CD4-positive, alpha-beta T cell treated with Interleukin-15 for 4 hours (primary cell): ENCODE measurements at places on chromosomes 5 and 9.

GRCh38 chr9:4298255-4299004, 1.4 kb downstream of the GLIS3 start:
- DNase-seq: no peak

DNA sequence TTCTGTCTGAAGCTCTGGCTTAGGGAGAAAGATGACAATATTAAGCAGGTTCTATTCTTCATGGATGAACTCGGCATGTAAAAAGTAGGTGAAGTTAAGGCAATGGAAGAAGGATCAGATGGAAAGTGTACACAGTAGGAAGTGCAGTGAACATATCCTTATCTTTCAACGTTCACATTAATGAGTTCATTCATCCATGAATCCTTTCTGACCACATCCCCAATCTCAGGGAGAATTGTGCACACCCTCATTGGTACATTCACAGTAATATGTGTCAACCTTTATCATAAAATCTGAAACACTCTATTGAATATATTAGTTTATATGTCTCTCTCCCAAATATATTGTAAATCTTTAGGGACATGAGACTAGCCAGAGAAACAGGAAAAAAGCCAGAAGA, 5.5 kb downstream of the GIN1 start:
- DNase-seq: no peak

DNA sequence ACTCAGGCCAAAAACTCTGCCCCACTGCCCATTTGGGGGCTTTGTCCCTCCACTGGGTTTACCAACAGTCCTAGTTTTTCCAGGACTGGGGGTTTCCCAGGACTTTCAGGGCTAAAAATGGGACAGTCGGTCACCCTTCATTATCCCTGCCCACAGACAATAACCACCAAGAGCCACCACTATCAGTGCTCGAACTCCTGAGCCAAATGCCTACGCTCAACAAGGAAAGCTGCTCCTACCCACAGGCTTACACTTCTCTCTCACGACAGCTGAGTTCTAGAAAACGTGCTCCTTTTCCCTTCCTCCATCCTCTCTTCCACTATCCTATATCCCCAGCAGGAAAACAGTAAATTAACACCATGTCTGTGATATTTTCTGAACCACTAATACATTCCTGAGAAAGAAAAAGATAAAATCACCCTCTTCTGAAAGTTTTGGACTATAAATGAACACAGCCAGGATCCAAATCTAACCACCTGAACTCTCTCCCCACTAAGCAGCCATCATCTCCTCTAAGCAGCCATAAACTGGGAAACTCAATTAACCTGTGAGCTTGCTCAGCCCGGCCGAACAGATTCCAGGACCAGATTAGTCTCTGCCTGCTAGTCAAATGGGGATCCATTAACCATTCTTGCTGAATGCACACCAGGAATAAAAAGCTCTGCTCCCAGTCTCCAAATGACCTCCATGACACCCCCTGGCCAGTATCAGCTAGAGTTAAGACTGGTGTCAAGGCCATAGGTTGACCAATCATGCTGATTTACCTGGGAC, 41.8 kb downstream of the KLHL3 start:
- no peak for DNase-seq

DNA sequence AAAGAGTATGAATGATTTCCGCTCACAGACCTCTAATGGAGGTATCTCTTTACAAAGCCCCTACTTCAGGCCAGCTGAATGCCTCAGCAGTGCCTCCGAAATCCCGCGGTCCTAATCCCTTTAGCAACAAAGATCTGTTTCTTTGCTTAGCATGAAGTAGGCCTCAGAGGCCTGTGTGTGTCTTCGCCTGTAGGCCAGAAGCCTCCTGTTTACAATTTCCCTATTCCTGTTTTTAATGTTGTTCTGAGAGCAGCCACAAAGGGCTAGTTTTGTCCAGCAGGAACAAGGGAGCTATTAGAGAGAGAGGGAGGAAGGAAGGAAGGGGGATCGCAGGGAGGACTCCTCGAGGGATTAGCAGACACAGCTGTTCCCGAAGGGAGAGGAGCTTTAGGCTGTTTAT, 166.4 kb upstream of the SPRY4 start:
- DNase-seq: no peak

DNA sequence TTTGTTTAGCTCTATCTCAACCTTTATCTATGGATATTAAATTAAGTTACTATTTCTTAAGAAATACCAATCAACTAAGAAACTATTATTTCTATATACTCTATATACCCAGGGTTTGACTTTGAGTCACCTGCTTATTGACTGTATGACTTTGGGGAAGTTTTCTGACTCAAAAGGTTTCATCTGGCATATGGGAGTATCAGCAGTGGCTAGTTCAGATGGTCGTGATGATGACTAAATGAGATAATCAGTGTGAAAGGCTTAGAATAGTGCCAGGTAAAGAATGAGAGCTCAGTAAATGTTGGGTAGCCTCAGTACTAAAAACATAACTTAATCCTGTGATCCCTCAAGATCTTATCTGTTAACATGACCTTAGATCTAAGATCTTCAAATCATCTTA, 179.7 kb upstream of the ISL1 start:
- DNase-seq: no peak

GRCh38 chr9:118165451-118165850, 461.2 kb downstream of the TLR4 start:
- no peak for DNase-seq

DNA sequence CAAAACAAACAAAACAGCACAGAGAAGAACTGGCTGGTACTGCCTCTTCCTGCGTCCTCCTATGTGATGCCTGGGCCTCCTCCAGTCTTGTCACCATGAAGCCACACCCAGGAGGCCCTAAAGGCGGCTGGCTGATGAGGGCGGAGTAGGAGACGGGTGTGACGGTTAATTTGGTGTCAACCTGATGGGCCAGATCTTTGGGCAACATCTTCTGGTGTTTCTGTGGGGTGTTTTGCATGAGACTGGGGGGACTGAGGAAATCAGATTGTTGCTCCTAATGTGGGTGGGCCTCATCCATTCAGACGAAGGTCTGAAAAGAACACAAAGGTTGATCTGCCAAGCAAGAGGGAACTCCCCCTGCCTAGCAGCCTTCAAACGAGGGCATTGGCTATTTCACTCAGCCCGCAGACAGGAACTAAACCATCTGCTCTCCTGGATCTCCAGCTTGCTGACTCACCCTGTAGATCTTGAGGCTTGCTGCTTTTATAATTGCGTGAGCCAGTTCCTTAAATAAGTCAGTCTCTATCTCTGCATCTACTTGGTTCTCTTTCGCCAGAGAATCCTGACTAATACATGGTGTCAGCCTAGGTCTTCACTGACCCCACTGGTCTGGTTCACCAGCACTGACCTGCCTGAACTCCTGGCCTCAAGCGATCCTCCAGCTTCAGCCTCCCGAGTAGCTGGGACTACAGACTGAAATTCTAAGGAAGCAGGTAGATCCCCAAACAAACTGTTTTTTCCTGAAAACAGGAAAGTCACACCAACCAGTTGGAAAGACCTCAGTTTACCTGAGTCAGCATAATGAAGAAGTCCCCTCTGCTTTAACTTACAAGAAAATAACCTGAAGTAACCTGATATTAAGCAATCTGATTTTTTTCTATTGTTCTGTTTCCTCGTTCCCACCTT, 12.8 kb upstream of the ZFP62 start:
- peak; percentile 8 for DNase-seq

GRCh38 chr9:135976944-135977343, 15.8 kb upstream of the UBAC1 start:
- no peak for DNase-seq

- DNase-seq: no peak
Observed at GRCh38 chr5:171913987-171914273, 92.5 kb downstream of the FBXW11 start.

DNA sequence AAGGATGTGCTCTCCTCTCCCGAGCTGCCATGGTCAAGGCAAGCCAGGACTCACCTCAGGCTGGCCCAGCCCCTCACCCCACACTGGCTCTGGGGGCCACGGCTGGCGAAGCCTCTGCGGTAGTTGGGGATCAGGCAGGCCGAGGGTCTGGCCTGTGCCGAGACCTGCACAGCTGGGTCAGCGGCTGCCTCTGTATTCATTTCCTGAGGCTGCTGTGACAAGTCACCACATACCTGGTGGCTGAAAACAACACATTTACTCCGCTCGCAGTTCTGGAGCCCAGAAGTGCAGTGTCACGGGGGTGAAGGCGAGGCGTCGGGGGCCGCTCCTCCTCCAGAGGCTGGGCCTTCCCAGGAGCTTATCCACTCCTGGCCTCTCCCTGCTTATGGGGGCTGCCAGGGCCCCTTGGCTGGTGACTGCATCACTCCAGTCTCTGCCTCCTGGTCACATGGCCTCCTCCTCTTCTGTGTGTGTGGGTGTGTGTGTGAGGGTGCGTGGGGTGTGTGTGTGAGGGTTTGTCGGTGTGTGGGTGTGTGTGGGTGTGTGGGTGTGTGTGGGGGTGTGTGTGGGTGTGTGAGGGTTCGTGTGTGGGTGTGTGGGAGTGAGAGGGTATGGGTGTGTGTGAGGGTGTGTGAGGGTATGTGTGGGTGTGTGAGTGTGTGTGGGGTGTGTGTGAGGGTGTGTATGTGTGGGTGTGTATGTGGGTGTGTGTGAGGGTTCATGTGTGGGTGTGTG, 3.2 kb upstream of the SCGB3A1 start:
- no peak for DNase-seq

DNA sequence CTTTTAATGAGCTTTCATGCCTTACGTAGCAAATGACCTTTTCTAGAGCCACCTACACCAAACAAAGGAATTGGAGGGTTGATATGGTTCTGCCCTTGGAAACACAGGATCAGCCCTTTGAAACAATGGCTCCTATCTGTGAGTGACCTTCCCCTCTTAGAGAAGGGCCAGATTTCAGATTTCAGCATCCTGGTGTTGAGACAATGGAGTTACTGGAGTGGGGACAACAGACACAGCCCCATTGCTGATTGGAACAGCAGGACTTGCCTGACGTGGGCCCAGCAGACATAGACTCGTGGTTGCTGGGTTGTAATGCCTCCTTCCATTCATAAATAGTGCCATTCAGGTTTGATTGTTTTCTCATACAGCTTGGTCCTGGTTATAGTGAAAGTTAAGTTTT, 96.0 kb downstream of the GALNT10 start:
- no peak for DNase-seq

DNA sequence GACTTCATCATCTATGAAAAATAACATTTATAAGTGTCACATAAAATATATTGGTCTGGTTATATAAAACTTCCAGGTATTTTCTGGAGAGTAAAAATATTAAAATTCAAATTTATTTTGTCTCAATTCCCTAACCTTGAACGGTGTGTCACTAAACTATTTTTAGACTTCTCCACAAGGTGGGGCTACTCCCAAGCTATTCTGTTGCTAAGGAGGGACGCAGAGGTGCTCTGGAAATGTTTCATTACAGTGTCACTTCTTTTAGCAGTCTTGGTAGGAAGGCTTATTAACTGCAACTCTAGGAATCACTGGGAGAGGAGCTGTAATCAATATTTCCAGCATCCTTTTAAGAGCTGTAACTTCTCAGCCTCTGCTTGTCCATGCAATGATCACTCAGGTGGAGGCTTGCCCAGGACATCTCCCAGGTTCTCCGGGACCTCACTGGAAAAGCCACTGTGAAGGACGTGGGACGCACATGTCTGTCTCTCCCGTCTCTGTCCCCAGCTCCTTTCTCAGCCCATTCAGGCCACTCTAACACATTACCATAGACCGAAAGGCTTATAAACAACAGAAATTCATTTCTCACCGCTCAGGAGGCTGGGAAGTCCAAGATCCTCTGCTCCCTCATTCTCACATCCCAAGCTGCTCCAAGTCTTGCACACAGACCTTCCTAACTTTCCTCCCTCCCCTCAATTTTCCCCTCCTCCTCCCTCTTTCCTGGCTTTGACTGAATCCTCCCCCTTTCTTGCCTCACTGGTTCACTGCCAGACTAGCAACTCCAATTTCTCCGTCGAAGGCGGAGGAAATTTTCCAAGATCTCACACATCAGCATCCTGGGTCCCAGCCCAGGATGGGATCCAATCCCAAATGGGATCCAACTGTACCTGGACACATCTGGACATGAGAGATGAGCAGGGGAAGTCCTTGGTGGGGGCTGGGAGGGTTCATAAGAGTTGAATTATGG, 32.7 kb upstream of the DNAH5 start:
- DNase-seq: no peak

DNA sequence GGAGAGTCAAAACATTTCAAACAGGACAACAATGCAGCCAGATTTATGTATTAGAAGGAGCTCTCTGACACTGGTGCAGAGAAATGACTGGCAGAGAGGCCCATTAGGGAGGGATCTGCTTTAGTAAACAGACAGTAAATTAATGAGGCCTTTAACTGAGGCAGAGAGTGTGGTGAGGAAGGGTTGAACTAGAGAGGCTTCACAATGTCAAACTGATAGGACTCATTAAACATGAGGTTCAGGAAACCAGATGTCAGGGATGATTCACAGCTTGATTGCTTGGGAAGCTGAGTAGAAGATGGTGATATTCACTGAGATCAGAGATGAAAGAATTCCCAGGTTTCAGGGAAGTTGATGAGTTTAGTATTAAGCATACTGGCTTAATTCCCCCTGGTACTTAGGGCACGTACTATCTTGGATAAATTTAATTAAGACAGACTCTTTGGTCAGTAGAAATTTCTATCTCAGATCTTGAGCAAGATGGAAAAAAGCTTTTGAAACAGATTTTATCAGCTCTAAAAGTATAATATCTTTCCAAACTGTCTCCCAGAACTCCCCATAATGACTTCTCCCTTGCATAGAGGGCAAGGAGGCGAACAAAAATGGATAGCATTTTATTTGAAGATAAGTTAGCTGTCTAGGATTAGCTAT, 8.6 kb upstream of the MUSK start:
- no peak for DNase-seq

DNA sequence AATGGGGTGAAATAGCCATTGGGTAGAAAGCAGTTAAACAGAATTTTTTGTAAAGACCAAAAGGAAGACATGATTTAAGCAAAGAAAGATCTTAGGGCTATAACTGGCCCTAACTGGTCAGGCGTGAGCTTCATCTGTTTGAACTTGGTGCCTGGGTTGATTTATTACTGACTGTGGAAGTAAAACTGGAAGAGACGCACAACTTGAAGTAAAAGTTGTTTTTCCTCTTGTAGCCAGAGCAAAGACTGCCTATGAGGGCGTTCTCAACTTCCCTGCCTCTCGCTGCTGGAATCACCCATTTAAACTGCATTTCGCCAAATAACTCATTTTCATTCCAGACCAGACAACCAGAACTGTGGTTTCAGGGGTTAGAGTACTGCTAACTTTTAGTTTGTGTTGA, 1.5 kb downstream of the THBS4 start:
- DNase-seq: no peak

- peak; percentile 45 for DNase-seq
Observed at GRCh38 chr5:169302491-169303118, 1.7 kb upstream of the SLIT3 start.

GRCh38 chr5:95780597-95780996, 41.9 kb downstream of the GLRX start:
- DNase-seq: no peak

DNA sequence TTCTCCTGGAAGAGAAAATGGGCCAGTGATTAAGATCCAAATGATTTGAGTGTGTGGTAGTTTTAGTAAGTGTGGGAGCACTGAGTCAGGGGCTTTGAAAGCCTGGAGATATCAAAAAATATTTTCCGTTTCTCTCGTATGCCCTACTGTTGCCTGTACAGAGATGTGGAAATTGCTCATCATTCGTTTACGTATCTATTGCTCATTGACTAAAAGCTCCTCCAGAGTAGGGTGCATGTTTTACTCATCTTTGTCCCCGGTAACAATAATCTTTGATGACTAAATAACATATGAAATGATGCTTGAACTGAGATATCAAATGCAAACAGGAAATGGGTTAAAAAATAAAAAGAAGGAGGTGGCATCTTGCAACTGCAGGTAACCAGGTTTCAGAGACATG, 114.2 kb upstream of the FST start:
- DNase-seq: no peak

GRCh38 chr5:15579193-15579990, 79.4 kb downstream of the FBXL7 start:
- no peak for DNase-seq
